ENCODE measurements at places on chromosomes 4 and X. TPM values are rescaled to one million over a fixed set of nuclear protein-coding genes. Genes with fewer than 3 reads are reported as not detected.

Gene VCX3A
- total RNA-seq = not detected

DNA sequence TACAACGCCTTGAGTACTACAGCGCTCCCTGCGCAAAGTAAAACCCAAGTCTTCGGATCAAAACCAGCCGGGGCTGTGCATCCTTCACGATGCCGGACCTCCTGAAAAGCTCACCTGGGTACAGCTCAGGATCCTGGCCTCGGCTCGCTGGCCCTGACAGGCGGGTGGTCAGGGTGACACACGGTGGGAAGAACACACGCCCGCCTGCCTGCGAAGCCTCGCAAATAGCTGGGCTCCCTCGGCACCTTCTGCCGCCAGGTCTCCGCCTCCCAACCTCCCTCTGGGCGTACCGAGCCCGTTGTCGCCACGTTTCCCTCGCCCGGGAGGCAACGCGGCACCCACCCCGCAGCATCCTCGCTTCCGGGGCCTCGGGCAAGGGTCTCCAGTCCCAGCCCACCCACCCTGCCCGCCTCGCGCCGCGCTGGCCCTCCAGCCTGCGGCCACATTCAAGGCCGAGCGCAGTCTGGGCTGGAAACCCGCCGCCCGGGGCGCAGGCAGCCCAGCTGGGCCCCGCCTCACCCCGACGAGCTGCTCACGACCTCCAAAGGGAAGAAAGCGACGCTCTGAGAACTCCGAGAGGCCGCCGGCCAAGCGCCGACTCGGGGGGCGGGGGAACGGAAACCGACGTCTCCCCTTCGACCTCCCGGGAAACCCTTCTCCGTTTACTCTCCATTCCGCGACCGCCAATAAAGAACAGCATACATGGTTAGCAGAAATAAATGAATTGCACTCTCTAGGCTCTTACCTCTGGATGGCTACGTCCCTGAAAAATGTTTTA is 511 bp downstream of the PPM1K start:
- peak; percentile 75 for DNase-seq

Gene SCD5
- 74.3 TPM for total RNA-seq

- no peak for DNase-seq
These were observed 19.4 kb upstream of the AGA start for GRCh38 chr4:177461606-177462005.

Gene EFHC2
- not detected for total RNA-seq

GRCh38 chr4:24979554-24979953 is 51.2 kb downstream of the LGI2 start:
- DNase-seq = no peak

Gene STBD1
- total RNA-seq = 11.7 TPM

Gene GPRASP2
- total RNA-seq = 15.3 TPM

- DNase-seq = peak; percentile 16
These were observed 69.8 kb downstream of the MTNR1A start for GRCh38 chr4:186485561-186486062.

Measured in mammary epithelial cell (primary cell).